Fibroblast of skin of abdomen (primary cell): ENCODE measurements at places on chromosomes 5 and 9.

- peak; percentile 47 for DNase-seq
Observed at GRCh38 chr9:113154471-113154870, 3.7 kb downstream of the SLC31A2 start.

DNA sequence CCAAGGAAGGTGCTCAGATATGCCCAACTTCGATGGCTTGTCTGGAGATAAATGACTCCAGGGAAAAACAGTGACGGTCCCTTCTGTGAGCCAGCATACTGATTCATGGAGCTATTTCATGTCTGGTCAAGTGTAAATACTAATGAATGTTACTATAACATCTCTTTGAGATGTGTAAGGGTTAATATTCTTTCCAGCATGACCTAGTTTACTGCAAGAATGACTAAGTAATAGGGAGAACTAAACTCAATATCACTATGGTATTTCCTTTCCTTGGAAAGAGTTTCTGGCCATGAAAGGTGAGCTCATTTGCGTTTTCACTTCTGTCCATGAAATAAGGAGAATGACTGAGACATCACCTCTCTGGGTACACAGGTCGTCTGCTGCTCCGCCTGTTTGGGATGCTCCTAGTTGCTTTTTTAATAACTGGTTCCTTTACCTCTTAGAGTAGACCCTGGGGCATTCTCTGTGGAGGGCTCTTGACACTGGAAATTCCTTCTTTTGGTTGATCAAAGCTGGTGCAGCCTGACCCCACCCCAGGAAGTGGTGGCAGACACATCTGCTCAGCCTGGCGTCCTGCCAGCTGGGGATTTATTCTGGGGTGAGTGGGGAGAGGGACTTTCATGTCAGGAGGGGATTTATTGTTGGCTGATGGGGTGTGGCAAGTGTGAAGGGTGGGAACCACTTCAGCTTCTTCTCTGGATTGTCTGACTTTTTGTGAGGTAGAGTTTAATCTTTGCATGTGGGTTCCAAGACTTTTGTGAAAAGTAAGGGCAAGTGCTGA lies 250.0 kb upstream of the MPDZ start:
- DNase-seq: no peak

DNA sequence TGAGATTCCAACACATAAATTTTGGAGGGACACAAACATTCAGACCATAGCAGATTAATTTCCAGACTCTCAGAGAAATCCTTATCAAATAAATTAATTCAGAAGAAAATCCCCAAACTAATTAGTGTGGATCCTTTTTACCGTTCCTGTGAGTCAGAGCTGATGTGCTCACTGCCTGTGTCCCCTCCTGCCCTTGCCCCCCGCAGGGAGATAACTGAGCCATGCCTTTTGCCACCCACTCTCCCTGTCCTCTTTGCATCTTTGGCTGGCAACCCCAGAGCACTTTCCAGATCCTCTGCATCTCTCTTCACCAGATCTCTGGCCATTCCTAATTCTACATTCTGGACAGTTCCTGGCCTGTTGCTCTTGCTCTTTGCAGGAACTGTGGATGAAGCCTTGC lies 135.4 kb upstream of the MAP1B start:
- no peak for DNase-seq

- DNase-seq: peak; percentile 99
Observed at GRCh38 chr5:181223058-181223728, at the start of gene TRIM41. TSS of gene TRIM41 (plus strand) at chr5:181223281. CDS start at chr5:181224000, 719 bp downstream.
